DMS 273 treated with DMSO at 0.1 percent for 48 hours (cell line): ENCODE measurements at places on chromosomes 4 and X.
A peak's percentile ranks its signal among the peaks of the same experiment; 100 is the strongest.

GRCh38 chr4:87151730-87152129 is 68.7 kb downstream of the KLHL8 start:
- no peak for DNase-seq

GRCh38 chrX:24748196-24748595 is 54.5 kb downstream of the POLA1 start:
- no peak for DNase-seq

DNA sequence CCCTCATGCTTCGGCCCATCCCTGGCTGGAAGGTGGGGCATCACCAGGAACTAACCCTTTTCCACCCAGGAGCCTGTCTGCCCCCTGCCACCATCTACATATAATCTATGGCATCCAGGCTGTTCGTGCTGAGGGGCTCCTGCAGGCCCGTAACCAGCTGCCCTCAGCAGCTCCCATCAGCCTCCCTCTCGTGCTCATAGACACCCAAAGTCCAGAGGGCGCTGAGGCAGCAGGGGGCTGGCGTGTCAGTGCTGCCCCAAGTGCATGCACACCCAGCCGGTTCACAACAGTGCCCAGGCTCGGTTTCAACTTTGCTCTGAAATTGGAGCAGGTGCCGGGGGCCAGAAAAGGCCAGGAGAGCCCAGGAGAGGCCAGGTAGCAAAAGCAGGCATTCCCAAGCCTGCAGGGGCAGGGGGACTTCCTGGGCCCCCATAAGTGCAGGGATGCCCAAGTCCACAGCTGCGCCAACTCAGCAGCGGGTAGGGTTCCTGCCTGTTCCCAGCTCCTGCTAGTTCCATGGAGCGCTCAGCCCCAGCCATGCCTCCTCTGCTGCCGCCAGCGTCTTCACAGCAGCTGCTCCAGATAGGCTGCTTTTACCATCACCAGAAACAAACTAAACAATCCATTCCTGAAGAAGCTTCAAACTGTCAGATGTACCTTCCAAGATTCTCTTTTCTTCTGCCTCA is 558.2 kb upstream of the GNPDA2 start:
- no peak for DNase-seq

DNA sequence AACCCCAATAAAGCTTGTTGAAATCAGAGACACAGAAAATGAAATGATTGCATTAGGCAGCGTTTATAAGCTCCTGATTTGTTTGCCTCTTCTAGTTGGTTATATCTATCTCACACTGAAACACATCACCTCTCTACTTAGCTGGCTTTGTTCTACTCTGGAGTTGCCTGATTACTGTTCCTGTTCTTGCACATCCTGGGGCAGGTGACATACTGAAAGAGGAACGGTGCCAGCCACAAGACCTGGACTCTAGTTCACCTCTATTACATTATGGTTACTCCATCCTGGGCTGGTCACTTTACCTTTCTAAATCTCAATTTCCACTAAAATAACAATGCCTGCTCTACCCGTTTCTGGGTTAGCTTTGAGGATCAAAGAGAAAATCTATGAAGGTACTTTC is 47.9 kb downstream of the TRIM2 start:
- DNase-seq = no peak

DNA sequence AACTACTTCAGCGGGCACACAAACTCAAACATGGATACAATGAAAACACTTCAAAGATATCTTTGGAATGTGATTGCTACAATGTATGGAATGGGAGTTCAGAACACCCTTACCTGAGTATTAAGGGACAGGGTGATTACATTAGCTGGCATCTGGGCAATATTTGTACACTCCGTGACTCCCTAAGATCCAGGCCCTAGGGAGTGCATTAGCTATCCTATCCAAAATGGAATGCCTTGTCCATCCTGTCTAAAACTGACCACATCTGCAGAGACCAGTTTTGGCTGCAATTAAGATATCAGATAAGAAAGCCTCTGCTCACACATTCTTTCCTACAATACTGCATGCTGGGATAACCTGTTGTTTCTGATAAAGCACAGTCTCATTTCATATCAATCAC is 176.6 kb upstream of the EMCN start:
- no peak for DNase-seq

GRCh38 chr4:145406970-145407369 is 74.7 kb upstream of the SMAD1 start:
- DNase-seq = no peak

- DNase-seq = no peak
Measured at GRCh38 chr4:182538031-182538430, 294.8 kb downstream of the TENM3 start.

DNA sequence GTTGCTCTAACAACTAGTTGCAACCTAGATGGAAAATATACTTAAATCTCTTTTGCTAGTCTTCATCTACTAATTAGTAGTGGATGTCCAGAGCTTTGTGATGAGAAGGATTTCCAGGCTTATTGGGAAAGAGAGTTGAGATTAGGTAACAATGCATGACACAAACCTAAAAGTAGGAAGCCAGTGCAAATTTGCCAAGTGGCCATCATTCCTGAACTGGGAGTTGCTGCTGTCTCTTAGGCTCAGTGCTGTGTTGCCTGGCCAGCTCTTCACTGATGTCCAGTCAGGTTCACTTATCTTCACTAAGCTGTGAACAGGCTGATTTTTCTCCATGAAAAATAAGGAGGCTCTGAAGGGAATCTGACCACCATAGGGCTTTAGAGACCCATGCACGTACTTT is 105.6 kb upstream of the AMOT start:
- no peak for DNase-seq

GRCh38 chr4:2786794-2787229 is 6.1 kb upstream of the SH3BP2 start:
- no peak for DNase-seq

- DNase-seq = peak; percentile 39
Measured at GRCh38 chr4:94802091-94802490, 44.3 kb downstream of the BMPR1B start.

- no peak for DNase-seq
Measured at GRCh38 chr4:144872508-144873225, 225.3 kb downstream of the ANAPC10 start.

GRCh38 chrX:19839770-19840254 is 47.6 kb downstream of the SH3KBP1 start:
- DNase-seq = no peak

DNA sequence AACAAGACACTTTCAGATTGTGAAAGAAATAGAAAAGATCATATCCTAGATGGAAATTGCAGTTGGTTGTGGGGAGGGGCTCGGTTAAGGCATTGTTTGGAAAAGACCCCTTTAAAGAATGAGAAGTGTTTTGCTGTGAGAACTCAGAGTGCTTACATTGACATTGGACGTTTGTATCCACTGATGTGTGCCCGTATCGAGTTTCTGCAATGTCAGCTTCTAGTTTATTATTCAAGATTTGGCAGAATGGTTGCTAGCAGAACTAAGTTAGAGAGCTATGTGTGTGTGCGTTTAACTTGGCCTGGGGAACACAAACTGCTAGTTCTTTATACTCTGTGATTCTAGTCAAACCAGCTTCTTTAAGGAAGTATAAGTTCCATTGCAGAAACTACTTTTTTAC is 2702.5 kb downstream of the PCDH7 start:
- DNase-seq = no peak

- no peak for DNase-seq
Measured at GRCh38 chrX:125395626-125396025, 76.0 kb downstream of the TEX13C start.

DNA sequence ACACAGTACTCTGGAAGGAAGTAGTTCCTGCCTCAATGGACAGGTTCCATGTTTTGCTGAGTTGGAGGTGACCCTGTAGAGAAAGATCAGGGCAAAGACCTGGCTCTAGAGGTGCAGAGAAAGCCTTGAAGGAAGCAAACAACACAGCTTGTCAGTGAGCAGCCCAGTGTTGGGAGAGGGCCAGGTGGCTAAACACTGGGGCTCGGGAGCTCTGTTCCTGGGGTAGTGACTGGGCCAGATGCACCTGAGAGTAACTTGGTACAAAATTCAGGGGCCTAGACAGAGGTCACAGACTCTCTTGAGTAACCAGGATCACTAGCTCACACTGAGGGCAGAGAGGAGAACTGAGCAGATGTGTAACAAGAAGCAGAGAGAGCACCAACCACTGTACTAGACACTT is 138.4 kb upstream of the NALF2 start:
- no peak for DNase-seq

DNA sequence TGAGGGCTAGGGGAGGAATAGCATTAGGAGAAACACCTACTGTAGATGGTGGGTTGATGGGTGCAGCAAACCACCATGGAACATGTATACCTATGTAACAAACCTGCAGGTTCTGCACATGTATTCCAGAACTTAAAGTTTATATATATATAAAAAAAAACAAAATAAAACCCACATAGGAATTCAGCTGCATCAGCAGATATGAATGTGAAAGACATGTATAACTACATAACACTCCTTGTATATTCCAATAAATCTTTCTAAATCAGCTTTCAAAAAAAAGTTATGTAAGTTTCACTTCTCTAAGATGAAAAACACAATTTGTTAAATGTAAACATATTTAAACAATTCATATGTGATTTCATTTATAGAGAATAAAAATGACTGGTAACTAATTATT is 6.0 kb downstream of the GC start:
- DNase-seq = no peak

DNA sequence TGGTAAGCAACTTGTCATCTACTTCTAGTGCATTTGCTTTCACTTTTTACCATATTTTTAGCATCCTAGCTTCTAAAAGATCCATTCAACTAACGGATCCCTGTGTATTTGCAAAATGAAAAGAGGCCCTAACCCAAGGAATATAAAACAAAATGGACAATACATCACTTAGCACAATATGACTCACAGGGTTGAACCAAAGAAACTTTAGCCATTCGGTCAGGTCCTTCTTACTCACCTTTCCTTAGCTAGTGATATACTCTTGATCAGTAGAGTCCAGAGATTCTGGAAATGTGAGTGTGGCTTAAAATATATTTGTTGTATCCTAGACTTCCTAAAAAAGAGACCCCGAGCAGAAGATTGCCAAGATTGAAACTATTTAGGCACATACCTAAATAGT is 19.5 kb downstream of the TMPRSS11E start:
- DNase-seq = no peak

DNA sequence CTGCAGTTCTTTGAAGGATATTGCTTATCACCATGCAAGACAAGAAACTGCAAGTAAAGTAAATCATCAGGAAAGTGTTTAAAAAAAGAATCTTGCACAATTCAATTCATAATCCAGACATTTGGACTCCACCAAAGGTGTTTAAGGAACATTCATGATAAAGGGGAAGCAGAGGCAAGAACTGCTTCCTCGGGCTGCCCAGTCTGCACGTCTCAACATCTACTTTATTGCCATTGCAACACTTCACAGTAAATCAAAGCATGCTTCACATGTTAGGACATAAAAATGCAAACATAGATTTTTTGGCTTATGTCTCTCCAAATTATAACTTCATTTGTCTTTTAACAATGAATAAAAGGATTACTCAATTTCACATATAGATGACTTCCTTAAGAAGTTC is 42.5 kb downstream of the MID1 start:
- DNase-seq = no peak

DNA sequence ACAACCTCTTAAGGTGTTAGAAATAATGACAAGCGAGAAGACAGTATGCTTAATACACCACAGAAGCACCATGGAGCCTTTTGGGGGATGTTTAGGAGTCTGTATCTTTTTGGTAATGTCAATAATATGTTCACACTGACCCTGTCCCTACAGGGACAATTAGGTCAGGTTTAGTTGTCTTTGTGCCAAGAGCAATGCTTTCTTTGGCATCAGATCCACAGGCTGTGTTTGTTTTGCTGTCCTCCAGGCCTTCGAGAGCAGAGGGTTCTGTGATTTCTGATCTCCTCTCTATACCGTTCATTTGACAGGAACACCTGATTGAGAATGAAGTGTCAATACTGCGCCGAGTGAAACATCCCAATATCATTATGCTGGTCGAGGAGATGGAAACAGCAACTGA is 153.8 kb downstream of the DCLK2 start:
- DNase-seq = no peak

DNA sequence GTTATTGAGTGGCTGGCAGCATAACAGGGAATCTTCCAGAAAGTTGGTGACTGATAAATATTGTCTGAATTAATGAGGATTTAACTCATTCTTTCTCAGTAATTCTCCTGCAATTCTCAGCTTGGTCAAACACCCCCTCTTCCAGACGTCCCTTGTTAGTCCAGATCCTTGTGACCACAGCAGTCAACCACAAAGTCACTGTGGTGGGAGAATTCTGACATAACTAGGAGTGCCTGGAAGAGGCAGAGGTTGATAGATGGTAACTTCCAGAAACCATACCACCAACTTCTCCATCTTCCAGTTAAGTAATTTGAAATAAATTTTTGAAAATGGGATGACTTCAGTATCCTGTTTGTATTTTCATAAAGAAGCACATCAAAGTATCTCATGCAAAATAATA is 90.1 kb downstream of the CEP44 start:
- no peak for DNase-seq

- DNase-seq = no peak
Measured at GRCh38 chrX:126770179-126770578, 49.4 kb upstream of the PRR32 start.

- no peak for DNase-seq
Measured at GRCh38 chr4:36392024-36392423, 110.6 kb downstream of the DTHD1 start.

DNA sequence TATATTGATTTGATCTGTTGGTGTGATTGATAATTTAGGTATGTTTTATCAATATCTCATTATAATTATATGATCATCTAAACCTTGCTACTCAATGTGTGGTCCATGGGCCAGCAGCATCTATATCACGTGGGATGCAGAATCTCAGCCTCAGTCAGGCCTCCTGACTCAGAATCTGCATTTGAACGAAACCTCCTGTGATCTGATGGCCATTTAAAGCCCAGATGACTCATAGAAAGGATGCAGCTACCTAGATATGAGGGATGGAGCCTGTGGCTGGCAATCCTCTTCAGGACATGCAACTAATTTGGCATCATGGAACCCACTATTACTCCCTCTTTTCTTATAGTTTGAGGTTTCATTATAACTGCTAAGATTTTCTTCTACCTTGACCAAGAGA is 11.3 kb upstream of the CHRNA9 start:
- DNase-seq = no peak

DNA sequence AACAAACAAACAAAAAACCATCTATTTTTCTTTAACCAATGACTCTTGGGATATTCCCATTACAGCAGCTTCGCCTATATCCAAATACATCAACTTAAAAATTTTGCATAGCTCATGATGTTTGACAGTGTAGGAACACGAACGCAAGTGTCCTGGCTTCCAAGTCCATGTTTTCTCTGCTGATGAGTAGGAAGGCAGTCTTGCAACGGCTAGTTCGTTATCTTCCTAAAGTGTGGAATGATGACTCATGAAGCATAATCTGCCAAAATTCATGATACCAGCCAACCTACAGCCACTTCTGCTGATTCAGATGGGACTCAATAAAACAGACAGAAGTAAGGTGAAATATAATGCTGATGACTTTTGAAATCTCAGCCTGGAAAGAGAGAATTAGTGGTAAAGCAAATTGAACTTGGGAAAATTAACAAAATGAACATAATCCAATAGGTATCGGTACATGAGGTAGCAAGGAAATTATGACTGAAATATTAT is 6.4 kb upstream of the SEPTIN11 start:
- DNase-seq = no peak

- no peak for DNase-seq
Measured at GRCh38 chrX:38110231-38110630, 103.9 kb downstream of the SYTL5 start.
